Foreskin fibroblast (primary cell): ENCODE measurements at places on chromosomes 7 and 10.
A peak's percentile ranks its signal among the peaks of the same experiment; 100 is the strongest.

- peak; percentile 4 for DNase-seq
Measured at GRCh38 chr7:103679151-103680132, 233.4 kb upstream of the SLC26A5 start.

GRCh38 chr7:133364959-133365690, 112.2 kb downstream of the EXOC4 start:
- DNase-seq: peak; percentile 37

GRCh38 chr10:131645756-131646155, 255.1 kb upstream of the PPP2R2D start:
- DNase-seq: no peak

DNA sequence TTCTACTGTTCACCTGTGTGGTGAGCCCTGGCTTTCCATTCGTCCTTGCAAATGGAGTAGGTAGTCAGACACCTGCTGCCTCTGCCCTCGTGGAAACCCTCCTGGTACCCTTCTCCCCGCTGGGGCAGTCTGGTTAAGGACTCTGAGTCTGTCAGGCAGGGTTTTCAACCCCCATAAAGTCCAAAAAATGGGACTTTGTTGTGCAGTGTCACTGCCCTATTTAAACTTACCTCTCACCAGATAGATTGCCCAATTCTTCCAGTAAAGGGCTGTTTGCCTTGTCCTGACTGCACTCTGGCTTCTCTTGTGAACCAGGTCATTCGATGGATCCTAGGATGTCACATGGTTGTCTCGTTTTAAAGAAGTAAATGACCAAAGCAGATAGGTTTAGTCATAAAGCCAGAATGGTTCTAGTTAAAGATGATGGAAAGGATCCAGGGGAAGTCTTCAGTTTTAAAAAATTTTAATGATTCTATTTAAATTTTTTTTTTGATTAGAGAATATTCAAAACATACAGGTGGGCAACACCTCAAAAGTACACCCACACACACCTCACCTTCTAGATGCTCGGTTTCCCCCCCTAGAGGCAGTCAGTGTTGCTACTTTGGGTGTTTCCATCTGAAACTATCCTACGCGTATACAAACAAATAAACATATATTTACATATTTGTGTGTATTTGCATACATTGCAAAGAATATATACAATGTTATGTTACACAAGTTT, 22.0 kb downstream of the TMEM176B start:
- DNase-seq: no peak

- DNase-seq: no peak
Measured at GRCh38 chr7:157506268-157506667, 169.5 kb downstream of the DNAJB6 start.

DNA sequence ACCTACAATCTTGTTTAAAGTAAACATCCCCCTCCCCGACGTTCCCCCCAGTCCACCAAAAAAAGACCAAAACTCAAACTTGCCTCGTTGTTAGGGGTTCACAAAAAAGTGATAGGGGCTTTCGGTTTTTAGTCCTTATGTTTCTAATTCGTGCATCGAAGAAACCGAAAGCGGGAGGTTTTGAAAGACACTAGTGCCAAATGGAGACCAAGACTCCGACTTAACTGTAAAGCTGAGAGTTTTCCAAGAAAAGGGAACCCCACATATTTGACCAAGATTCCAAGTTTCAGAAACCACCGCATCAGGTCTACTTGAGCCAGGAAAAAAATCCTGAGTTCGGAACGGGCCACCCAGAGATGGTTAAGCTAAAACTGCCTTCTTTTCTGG, 534 bp downstream of the PSMA2 start:
- no peak for DNase-seq

DNA sequence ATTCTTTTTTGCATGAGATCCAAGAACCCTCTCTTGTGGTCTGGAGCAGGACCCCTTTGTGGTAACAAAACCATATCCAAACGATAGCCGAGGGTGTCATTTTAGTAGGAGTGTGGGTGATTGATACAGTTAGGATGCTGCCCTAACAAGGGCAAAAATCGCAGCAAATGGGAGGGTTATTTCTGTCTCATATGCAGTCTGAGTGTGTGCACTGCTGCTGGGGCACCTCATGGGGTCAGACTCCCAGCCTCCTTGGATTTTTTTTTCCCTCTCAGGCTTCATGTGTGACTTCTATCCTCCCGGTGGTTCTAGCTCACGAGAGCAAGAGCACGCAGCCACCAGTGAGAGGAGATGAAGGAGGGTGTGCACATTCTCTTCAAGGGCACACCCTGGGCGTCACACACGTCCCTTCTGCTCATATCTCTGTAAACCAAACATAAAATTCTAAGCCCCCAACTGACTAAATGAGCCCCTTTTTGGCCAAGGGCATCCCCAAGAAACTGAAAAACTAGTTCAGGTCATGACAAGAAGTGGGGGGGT, 28.6 kb upstream of the IL15RA start:
- DNase-seq: no peak

GRCh38 chr7:93958651-93959050, 37.1 kb downstream of the GNG11 start:
- DNase-seq: no peak

GRCh38 chr7:85102813-85103350, 84.0 kb downstream of the SEMA3D start:
- peak; percentile 72 for DNase-seq

GRCh38 chr7:119105381-119105780, 880.9 kb downstream of the ANKRD7 start:
- no peak for DNase-seq

DNA sequence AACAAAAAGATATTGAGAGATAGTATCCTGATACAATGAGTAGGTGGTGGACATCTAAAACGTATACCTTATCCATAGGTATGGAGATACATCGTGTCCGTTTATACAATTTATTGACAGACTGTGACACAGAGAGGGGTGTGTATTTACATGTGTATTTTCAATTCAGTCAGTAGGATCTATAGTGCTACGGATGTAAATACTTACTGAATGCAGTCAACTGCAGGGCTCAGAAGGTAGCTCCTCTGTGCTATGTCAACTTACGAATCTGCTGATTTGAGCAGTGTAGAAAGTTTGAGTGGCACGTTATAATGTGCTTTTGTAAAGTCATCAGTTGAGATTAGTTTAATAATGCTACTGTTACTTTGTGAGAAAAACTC, 626 bp downstream of the ZNF804B start:
- DNase-seq: peak; percentile 4

GRCh38 chr7:71868797-71869196, 543.3 kb downstream of the CALN1 start:
- peak; percentile 1 for DNase-seq

- DNase-seq: no peak
Measured at GRCh38 chr10:120328647-120329046, 128.4 kb upstream of the PLPP4 start.

DNA sequence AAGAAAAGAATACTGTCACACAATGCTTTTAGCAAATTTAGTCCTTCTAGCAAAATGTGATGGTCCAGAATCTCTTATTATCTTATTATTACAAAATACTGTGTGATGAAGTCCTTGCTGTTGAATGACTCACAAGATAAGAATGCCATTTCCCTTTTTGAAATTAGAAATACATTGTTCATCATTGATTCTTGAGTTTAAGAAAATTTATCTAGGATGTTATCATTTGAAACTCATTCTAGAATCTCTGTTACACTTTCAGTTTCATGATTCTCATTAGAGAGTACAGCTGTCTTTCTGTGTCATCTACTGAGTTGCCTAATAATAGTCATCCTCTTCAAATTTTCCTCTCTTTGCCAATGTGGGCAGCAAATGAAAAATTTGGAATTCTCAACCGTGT, 9.6 kb downstream of the ZKSCAN5 start:
- no peak for DNase-seq

- DNase-seq: no peak
Measured at GRCh38 chr7:132897093-132897687, 184.7 kb downstream of the CHCHD3 start.

DNA sequence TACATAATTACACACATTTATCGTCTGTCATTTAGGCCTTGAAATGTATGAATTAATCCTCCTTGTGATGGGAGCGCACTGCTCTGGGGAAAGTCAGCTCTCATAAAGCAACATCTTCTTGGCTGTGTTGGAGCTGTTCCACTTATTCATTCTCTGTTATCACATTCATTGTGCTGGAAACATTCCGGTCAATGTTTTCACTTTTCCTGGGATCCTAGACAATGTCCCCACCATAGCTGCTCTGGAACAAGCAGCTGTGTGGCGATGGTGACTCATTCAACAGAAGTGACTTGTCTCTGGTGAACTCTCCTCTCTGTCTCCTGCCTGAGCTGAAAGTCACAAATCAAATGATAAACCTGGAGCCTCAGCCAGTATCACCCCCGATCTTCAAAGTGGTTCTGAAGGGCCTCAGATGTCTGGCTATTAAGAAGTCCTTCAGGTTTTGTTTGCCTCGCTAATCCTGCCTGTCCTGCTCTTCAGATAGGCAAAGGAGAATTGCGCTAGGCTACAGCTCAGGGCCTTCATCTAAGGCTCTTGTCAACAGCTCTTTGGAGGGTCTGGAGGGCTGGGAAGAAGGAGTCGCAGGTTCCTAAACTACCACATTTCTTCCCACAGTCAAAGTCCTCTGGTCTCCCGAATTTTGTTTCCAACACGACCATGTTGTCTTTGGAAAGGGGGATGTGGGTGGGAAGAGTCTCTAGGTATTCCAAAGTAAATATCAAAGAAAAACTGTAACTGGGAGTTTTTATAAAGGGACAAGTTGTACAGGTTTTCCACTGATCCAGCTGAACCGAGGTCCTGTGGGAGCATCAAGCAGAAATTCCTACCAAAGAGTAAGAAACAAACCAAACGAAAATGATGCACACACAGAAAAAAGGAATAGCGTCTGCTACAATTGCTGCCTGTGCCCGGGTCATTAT, 29.3 kb downstream of the KLF6 start:
- peak; percentile 30 for DNase-seq
